ENCODE measurements at places on chromosomes 1 and 21. TPM values are rescaled to one million over a fixed set of nuclear protein-coding genes. Genes with fewer than 3 reads are reported as not detected.

GRCh38 chr21:42340187-42341050, 10.4 kb downstream of the TFF2 start:
- DNase-seq = no peak

DNA sequence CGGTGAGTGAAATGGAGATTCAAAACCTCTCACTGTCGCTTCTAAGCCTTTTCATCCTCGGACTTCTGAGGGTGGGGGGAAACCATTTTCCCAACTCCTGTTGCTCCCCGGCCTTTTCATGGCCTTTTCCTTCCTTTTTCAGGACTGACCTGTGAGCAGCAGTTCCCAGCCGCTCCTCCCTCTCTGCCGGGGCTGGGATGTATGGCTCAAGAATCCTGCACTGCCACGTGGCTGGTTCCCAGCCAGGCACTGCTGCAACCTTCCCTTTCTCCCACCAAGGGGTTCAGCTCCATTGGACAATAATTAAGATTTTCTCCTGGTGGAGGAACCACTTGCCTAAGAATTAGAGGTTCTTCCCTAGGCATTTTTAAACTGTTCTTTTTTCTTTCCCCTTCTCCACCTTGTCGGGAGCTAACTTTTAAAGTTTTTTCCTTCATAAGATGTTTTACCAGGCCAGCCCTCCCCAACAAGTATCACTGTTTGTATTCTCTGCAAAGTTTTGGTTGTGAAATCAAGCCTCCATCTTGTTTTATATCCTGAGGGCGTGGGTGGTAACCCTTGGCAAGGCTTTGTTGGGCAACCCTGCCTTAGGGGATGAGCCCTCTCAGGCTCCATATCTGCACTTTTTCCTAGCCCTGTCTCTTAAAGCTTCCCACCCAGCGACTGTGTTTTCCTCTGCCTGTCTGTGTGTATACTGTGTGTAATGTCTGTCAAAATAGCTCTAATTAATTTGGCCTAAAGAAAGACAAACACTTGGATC, 1166.6 kb upstream of the ADGRL2 start:
- no peak for DNase-seq

- peak; percentile 73 for DNase-seq
Measured at GRCh38 chr1:212670301-212670700, 29.3 kb downstream of the BATF3 start.

Gene MATN1
- not detected for total RNA-seq

DNA sequence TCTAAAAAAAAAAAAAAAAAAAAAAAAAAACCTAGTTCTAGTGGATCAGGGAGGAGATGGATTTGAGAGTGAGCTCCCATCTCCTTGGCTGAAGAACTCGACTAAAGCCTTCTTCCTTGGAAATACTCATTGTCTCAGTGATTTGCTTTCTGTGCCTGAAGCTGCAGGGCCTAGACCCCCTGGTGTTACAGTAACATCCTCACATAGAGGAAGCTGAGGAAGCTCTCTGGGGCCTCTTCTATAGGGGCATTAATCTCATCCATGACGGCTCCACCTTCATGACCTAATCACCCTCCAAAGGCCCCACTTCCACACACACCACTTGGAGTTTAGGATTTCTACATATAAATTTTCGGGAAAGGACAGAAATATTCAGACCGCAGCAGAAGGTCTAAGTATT, 95.9 kb upstream of the ETS2 start:
- no peak for DNase-seq

All from M059J (cell line).